ENCODE measurements at places on chromosomes 13 and 19.

GRCh38 chr19:45403781-45404556 lies 900 bp downstream of the PPP1R13L start:
- DNase-seq: no peak

- DNase-seq: no peak
Observed at GRCh38 chr19:11100049-11100448, 10.8 kb downstream of the LDLR start.

- no peak for DNase-seq
Observed at GRCh38 chr19:16671652-16672274, 10.8 kb downstream of the TMEM38A start.

GRCh38 chr13:112270951-112271350 lies 105.2 kb upstream of the SPACA7 start:
- no peak for DNase-seq

DNA sequence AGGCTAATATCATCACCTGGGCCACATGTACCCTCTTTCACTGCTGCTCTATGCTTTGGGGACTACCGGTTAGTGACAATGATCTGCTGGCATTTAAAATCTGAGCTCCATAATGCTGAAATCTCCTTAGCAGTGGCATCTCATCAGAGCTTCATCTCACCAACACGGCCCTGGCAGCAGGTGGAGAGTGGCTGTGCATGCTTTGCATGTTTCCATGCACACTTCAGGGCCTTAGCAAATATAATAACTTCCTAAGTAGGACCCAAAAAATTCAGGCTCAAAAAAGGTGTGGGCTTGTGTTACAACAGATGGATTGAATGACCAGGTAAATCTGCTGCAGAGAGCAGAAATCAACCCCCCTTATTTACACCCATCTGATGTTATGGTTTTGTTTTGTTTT lies 55.2 kb downstream of the ALOX5AP start:
- DNase-seq: no peak

DNA sequence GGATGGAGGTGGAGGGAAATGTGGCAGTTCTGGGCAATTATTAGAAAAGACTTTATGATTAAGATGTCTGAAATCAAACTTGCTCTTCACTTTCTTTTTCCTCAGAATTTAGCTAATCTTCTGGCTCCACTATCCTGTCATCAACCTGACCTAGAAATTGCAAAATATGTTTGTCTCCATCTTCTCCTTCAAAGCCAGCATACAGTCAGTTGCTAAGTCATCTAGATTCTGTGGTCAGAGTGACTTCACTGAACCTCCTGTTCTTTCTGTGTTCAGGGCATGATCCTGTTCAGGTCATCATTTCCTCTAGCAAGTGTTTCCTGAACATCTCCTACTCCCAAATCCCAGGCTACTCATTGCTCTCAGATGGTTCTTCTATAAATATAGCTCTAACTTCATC lies 10.8 kb upstream of the CCNA1 start:
- no peak for DNase-seq

- no peak for DNase-seq
Observed at GRCh38 chr13:76148926-76149325, 512.8 kb downstream of the LMO7 start.

GRCh38 chr13:59780058-59780457 lies 383.7 kb downstream of the DIAPH3 start:
- no peak for DNase-seq

DNA sequence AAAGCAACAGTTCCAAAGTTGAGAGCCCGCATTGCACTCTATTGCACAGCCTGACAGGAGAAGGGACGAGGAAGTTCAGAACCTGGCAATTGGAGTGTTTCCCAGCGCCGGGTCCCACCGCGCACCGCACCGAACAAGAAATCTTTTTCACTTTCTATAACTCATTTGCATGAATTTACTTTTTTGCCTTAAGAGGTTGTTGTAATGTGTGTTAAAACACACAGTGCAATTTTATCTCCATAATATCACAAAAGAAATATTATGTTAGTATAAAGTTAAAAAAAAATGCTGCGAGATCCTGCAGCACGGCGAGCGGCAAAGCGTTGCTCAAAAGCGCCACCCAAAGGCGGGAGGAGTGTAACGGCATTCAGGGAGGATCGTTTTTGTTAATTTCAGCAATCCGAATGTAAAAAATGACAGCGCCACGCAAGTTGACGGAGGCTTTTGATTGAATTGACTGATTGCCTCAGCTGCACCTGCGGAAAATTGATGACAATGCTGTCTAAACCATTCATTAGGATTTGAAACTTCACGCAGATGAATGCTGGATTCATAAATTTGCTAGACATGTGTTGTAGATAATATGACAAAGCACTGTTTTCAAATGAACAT lies 303.6 kb upstream of the ZNF507 start:
- DNase-seq: no peak

DNA sequence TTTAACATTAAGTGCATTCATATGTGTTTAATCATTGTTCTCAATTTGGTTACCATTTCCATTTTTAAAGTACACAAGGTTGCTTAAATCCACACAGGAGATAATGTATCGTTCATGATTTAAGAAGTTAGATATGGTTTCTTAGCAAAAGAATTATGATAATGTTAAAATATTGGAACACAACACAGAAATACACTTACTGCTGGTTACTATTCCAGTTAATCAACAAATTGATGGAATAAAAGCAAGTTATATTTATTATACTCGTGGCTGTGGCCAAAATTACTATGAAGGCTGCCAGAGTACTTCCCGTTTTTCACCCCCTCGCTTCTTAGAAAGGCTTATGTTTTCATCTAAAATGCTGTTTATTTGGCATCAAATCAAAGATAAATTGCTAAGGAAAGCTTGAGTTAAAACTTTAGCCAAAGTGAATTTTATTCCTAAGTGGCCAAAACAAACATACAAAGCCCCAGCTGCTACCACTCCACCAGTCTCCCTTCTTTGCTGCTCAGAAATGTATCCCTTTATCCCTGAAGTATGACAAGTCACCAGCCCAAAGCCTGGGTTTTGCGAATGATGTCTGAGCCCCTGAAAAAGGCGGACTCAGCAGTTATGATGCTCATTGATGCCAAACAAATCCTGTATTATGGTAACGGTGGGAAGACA lies 27.7 kb downstream of the LCP1 start:
- no peak for DNase-seq

Data from suprapubic skin (tissue), 4 donors.